ENCODE measurements at places on chromosomes 1 and 21.

DNA sequence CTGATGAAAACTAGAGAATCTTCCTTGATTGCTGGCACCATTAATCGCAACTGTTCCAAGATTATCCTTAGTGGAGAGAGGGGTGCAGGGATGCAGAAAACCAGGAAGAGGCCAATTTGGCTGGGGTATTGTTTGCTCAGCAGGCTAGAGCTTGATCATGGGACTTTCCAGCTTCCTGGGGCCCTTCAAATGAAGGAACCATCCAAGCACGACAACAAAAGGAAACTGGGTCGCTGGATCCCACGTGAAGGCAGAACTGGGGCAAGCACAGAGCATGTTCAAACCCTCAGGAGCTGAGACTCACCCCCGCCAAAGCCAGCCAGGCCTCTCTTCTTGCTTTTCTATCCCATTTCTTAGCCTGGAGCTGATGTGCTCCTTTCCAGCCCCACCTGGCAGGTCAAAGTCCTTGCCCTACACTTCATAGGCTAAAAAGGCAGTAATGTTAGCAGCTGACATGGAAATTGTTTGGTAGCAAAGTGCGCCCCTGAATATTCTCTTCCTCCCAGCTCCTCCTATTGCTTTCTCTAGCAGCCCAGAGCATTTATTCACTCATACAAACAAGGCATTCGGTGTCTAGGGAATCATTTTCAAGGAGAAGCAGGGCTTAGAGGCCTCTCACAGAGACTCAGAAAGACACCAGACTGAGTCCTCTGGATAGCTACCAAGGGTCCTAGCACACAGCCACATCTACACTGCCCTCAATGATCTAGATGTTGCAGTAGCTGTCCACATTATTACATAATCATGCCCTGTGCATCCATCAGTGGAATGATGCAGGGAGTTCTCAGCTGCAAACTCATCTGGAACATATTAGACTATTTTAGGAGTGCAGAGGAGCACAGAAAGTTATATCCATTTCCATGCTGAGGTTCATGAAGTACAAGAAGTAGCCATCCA lies 11.5 kb downstream of the KCNA2 start:
- DNase-seq: no peak

GRCh38 chr1:49686107-49686506 lies 337.6 kb downstream of the AGBL4 start:
- DNase-seq: no peak

- DNase-seq: no peak
Measured at GRCh38 chr1:110585481-110585880, 20.7 kb downstream of the KCNA2 start.

DNA sequence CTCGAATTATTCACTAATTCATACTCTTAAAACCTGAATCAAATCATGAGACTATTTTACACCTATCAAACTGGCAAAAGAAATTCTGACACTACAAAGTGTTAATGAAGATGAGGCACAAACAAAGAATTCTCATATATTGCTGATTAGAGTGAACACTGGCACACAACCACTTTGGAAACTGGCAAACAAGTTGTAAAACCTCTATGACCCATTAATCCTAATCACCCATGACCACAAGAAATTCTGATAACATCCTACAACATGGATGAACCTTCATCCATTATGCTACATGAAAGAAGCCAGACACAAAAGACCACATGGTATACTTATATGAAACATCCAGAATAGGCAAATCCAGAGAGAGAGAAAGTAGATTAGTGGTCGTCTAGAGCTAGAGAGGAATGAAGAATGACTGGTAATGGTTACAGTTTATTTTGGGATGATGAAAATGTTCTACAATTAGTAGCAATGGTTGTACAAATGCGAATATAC lies 8.5 kb downstream of the GPBP1L1 start:
- no peak for DNase-seq

DNA sequence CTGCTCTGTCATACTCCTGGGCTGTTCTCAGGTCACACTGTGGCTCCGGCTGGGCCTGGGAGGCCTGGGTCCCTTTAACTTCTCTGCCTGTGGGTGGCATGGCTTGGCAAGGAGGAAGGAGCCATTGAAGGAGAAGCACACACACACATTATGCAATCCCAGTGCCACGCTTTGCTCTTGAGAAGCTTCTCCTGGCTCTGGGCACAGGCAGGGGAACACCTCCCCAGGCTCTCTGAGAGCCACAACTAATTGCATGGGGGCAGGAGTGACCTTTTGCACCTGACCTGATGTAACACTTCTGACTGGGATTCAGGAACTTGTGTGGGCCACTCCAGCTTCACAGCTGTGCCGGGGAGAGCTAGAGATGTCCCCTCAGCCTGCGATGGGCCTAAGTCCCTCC lies 23.1 kb downstream of the LGR6 start:
- no peak for DNase-seq

- DNase-seq: no peak
Measured at GRCh38 chr1:61748566-61748965, 6.3 kb downstream of the PATJ start.

- no peak for DNase-seq
Measured at GRCh38 chr1:48793863-48794262, 17.2 kb upstream of the BEND5 start.

GRCh38 chr21:35256468-35256988 lies 207.4 kb upstream of the RUNX1 start:
- no peak for DNase-seq

- DNase-seq: no peak
Measured at GRCh38 chr1:227364657-227365056, 46.4 kb upstream of the CDC42BPA start.

- DNase-seq: peak; percentile 75
Measured at GRCh38 chr1:89022167-89022959, at the start of gene GBP3. GBP3 (minus strand) TSS chr1:89022866; CDS start chr1:89020721, 2,145 bp downstream.

DNA sequence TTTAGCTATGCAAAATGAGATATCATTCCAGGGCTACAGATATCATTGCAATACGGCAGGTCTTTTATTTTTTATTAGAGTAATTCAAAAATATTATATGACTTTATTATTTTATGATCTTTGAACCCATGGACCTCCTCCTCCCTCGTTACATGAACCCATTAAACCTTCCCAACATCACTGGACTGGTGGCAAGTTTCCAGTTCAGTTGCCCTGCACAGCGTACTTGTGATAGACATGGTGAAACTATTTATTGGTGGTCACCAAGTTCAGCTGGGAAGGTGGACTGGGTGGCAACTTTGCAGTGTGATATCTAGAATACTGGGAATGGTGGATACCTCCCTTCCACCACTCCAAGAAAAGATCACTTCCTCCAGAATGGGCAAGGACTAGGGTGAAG lies 52.5 kb downstream of the SLC30A10 start:
- no peak for DNase-seq

DNA sequence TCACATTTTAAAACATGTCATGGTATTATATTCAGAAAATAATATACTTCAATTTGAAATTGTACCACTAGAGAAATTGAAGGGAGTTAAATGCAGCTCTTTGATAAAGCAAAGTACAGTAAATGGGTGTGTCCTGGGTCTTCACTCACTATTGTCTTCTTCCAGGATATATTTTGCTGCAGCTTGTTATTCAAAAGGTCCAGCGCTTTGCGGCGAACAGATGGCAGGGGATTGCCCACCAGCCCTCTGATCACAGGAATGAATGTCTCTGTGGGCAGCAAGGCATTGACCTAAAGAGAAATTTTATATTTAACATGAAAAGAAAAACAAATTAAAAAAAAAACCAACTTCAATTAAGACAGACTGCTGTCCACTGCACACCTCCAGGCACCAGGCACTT lies 35.1 kb downstream of the LGALS8 start:
- DNase-seq: no peak

DNA sequence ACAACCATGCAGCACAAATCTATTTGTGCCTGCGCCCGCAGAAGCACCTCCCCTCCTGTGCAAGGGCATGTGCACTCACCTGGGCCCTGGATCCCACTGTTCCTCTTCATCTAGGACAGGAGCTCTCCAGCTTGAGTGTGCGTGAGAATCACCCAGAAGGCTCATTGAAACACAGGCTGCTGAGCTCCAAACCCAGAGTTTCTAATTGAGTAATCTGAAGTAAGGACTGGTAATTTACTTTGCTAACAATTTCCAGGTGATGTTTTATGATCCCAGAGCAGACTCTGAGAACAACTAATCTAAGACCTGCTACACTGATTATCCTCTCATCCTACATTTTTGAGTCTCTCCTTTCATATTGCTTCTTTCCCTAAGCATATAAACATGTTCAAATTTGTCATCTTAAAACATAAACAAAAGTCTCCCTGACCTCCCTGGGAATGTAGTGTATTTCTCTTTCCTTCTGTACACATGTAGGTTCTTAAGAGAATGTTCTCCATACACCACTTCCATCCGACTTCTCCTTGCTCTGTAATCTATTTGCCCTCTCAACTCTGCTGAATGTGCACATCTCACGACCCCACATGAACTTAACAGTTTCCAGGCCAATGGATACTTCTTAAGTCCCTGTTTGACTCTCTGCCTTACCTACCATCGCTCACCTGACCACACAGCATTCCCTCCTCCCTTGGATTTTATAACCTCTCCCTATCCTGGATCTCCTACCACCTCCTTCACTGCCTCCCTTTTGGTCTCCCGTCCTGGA lies 522.5 kb downstream of the SMYD3 start:
- DNase-seq: no peak

- DNase-seq: no peak
Measured at GRCh38 chr1:25081496-25081895, 150.8 kb downstream of the SYF2 start.

- DNase-seq: no peak
Measured at GRCh38 chr1:222068937-222069336, 327.0 kb upstream of the DUSP10 start.

GRCh38 chr1:31651766-31652165 lies 7.1 kb upstream of the PEF1 start:
- no peak for DNase-seq

- no peak for DNase-seq
Measured at GRCh38 chr1:209349363-209350308, 233.9 kb upstream of the CAMK1G start.

- DNase-seq: no peak
Measured at GRCh38 chr1:1915911-1916840, 1.1 kb downstream of the CALML6 start.

DNA sequence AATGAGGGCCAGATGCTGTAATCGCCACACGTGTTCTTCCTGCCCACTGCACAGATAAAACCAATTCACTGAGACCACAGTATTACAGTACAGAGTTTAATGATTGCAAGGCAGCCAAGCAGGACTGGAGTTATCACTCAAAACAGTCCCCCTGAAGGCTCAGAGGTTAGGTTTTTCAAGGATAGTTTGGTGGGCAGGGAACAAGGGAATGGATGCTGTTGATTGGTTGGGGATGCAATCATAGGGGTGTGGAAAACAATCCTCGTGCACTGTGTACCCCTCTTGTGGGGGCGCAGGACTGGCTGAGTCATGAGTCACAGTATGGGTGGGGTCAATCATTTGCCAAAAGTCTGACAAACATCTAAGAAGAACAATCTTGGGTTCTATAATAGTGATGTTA lies 12.4 kb upstream of the USP1 start:
- DNase-seq: no peak

DNA sequence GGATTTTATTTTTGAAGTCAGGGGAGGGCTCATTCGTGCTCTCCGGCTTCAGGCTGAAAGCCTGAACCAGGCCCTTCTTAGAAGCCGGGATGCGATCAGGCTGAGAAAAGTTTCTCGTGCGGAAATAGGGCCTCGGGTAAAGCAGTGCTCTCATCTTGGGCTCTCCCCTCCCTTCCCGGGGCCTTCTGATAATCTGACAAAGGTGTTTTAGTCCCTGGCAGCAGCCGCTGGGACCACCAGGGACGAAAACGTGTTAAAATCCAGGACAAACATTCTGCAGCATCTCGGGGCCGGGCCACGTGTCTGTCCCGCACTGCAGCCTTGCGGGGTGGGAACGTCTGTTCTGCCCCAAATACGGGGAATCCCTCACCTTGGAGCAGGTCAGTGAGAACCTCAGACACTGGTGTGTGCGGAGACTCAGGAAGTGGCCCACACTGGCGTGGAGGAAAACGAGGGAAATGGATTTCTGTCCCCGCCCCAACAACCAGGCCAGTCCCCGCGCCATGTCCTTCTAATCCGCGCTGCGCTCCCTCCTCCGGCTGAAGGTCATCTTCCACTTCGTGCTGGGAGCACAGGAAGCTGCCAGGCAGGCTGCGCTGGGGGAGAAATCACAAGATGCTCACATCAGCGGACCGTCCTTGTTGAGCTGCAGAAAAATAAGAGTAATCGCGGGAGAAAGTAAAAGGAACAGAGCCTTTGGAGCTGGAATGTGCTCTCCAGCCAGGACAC lies 16.6 kb upstream of the AJAP1 start:
- DNase-seq: no peak

DNA sequence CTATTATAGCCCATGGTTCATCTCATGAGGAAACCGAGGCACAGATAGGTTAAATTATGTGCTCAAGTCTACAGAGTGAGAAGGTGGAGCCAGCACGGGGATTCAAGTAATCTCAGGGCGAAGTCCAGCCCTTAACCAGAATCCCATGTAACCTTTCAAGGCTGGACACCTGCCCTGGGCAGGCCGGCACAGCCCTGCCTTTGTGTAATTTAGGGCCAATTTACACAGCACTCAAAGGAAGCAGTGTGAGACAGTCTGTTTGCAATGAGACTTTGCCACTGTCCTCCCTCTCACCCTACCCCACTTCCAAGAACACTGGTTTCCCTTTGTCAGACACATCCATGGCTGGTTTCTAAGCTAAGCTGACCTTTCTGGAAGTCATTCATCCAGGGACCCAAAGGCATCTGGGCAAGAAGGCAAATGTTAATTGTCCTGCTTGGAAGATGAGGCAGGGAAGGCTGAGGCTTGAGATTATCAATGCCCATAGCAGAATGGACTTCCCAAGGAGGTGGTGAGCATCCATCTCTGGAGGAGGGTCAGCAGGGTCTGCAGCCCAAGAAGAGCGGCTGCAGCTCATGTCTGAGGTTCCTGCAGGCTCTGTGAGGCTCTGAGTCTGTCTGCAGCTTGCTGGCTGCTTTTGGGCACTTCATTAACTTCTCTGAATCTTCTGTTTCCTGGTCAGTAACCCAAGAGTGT lies 159.2 kb downstream of the TRABD2B start:
- no peak for DNase-seq

DNA sequence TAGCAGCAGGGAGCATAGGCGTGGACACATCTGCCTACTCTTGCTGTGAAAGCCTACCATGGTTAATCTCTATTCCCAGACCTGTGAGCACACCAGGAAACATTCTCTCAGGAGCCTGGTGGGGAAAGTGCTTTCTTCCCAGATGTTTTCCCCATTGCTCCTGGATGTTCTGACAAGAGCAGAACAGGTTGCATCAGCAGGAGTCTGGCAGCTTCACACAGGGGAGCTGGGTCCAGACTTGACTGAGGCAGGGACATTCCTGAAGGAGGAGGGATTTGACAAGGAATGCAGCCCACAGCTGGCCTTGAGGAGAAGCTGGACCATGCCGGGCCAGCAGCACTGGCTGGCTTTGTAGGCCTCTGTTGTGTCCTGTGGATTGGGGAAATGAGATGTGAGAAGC lies 21.0 kb upstream of the ARTN start:
- DNase-seq: no peak

DNA sequence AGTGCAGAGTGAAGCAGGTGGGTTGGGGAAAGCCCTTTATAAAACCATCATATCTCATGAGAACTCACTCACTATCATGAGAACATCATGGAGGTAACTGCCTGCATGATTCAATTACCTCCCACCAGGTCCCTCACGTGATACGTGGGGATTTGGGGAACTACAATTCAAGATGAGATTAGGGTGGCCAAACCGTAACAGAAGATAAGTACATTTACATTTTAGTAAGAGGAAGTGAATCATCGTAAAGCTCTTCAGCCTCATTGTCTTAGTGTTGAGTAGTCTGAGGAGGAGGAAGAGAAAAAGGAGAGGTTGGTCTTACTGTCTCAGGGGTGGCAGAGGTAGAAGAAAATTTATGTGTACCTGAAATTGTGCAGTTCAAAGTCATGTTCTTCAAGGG lies 1053.4 kb upstream of the ADGRL4 start:
- no peak for DNase-seq

GRCh38 chr1:14254251-14254650 lies 344.2 kb upstream of the KAZN start:
- no peak for DNase-seq

Data from activated CD4-positive, alpha-beta T cell treated with anti-CD3 and anti-CD28 coated beads, Interleukin-2, amount 10 ng/mL, durations not matched to agents 24 days and 14 days (primary cell).